ENCODE measurements at places on chromosomes 1 and 21.
A peak's percentile ranks its signal among the peaks of the same experiment; 100 is the strongest.

DNA sequence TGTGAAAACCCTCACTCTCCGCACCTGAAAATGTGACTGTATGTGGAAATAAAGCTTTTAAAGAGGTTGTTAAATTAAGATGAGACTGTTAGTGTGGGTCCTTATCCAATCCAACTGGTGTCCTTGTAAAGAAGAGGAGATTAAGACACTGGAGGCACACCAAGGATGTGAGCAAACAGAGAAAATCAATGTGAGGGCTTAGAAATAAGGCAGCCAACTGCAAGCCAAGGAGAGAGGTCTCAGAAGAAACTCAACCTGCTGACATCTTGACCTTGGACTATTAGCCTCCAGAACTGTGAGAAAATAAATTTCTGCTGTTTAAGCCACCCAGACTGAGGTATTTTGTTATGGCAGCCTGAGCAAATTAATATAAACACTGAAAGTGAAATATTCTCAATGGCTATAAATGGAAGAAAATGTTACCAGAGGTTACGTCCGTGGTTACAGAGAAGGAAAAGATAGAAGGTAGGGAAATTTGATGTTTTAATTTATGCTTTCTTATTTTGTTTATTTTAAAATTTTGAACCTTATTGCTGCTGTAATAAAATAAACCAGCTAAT is 22.4 kb upstream of the WLS start:
- DNase-seq, result no peak

GRCh38 chr1:114641377-114641776 is 28.5 kb downstream of the DENND2C start:
- DNase-seq, result no peak

DNA sequence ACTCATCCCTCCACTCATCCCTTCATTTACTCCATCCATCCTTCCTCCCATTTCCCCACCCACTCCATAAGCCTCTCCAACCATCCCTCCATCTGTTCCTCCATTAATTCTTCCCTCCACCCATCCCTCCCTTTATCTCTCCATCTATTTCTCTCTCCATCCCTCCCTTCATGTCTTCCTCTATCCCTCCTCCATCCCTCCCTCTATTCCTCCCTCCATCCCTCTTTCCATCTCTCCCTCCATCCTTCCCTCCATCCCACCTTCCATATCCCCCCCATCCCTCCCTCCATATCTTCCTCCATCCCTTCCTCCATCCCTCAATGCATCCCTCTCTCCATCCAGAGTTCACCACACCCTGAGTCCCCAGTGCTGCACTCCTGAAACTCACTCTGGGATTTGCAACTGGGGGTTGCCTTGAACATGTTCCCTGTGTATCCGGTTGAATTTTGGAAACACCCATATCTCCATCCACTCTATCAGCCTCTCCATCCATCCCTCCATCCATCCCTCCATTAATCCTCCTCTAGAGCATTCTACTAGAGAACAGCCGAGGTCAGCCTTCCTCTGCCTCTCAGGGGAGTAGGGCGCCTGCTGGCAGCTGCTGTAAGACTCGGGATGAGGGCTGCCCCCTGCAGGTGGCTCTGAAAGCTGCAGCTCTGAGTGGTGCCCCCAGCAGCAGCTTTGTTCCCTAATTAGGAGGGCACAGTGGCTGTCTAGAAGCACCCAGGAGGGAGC is 39.4 kb downstream of the ABCG1 start:
- DNase-seq, result peak; percentile 32

- DNase-seq, result no peak
Measured at GRCh38 chr1:20400341-20401177, 85.5 kb downstream of the CAMK2N1 start.

GRCh38 chr1:28301368-28302174 is 27.3 kb upstream of the MED18 start:
- DNase-seq, result no peak

Measured in esophagus squamous epithelium (tissue), 5 donors.